WTC11 (cell line): ENCODE measurements at places on chromosomes 5 and 9.

DNA sequence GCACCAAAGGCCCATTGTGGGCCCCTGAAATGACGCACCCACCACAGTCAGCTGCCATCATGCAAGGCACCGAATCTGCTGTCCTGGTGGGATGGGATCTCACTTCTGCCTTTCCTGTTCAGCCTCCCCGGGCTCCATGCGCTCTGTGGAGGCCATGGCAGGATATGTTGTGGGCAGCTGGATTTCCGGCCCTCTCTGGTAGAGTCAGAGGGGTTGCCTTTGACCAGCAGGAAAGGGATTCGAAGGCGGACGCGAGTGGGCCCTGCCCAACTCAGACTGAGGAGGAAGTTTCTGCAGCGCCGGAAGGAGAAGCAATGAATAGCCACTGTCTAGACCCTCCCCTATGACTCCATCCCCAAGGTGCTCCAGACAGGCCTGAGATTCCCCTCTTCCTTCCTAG, 35.5 kb downstream of the GADD45G start:
- DNase-seq, result no peak

GRCh38 chr9:9945966-9946365, 666.8 kb downstream of the PTPRD start:
- DNase-seq, result no peak

DNA sequence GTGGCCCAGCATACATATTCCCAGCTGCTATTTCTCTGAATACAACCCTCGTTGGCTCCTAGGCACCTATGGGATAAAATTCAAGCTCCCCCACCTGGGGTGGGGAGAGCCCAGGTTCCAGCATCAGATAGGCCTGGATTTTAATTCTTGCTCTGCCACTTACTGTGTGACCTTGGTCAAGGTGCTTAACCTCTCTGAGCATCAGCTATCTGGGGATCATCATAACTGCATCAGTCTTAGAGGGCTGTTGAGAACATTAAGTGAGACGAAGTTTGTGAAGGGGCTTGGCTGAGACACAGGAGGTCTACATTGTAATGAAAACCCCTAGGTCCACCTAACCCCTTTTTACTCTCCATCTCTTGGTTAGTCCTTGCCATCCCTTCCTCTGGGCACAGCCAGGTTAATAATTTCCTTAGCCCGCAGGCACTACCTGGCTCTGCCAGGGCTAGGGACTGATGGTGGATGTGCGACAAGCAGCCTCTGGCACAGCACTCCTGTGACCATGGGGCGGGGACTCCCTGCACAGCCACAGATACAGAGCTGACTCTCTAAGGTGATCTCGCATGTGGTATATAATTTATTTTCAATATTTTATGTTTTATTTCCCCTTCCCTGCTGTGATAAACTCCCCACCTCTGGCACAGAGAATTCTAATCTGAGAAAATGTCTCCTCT, 68.7 kb downstream of the CRB2 start:
- no peak for DNase-seq

DNA sequence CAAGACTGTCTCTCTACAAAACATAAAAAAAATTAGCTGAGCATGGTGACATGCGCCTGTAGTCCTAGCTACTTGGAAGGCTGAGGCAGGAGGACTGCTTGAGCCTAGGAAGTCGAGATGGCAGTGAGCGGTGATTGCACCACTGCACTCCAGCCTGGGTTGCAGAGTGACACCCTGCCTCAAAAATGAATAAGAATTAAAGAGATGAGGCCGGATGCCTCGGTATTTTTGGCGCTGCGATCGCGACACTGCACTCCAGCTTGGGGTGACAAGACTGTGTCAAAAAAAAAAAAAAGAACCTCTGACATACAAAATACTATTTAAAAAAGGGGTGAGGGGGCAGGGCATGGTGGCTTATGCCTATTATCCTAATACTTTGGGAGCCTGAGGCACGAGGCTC, 7.3 kb downstream of the GPBP1 start:
- DNase-seq, result no peak

GRCh38 chr5:10145923-10146401, 103.7 kb downstream of the ATPSCKMT start:
- DNase-seq, result no peak
